ENCODE measurements at places on chromosomes 7 and 10.

DNA sequence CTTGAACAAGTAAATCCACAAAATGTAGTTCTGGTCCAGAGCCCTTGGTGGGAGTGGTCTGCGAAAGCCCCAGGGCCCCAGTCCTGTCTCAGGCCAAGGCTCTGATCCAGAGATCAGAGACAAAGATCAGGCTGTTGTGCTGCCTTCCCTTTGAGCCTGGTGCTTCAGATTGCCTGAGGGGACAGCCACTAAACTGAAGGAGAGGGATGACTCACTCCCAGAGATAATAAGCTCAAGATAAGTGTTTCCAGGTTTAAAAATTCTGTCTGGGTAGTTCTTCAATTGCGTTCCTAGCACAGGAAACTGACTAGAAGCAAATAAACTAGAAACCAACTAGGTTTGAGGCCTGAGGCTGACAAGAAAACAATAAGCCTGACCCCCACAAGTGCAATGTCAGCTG is 190.2 kb downstream of the RAMP3 start:
- no peak for DNase-seq

DNA sequence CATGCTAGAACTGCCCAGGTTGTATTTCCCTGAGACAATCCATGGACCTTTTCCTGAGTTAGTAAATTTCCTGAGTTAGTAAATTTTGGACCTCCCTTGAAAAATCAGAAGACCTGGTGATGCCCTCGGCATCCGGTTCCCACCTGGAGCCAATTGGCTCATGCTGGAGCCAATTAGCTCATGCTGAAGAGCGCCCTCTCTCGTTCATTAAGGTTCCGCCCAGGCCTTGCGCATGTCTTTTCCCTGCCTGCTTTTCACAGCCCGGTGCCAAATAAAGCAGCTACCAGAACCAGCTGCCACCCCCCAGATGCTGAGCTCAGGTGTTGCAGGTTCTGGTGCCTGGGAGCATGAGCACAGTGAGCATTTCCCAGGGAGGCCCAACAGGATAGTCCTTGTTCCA is 96.2 kb downstream of the APBB1IP start:
- DNase-seq, result no peak

DNA sequence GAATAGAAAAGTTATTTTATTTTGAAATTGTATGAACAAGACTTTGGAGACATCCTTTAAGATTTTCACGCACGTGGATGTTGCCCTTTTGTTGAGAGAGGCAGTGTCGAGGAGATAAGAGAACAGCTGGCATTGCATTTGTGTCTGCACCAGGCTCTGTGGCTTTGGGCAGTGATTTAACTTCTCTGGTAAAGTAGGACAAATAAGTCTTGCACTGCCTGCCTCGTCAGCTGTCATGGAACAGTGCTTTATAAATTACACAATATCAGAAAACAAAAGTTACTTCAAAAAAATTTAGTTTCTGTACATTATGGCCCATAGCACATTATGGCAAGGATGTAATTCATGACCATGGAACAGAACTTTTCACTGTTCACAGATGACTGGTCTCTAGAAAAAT is 20.1 kb downstream of the SNX10 start:
- no peak for DNase-seq

DNA sequence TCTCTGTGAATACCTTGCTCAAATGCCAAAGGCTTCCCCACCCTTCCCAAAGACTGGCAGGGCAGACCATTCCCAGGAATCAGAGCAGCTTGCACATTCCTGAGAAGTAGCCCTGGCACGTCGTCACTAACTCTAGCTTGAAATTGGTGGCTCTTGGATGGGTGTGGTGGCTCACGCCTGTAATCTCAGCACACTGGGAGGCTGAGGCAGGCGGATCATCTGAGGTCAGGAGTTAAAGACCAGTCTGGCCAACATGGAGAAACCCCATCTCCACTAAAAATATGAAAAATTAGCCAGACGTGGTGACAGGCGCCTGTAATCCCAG is 108.2 kb upstream of the MPP7 start:
- DNase-seq, result no peak

- no peak for DNase-seq
Observed at GRCh38 chr10:34637418-34637911, 177.6 kb downstream of the PARD3 start.

- DNase-seq, result peak; percentile 19
Observed at GRCh38 chr7:132035517-132036362, 479.3 kb upstream of the PODXL start.

GRCh38 chr7:99562832-99563231 is 4.4 kb downstream of the ZNF655 start:
- no peak for DNase-seq

- DNase-seq, result no peak
Observed at GRCh38 chr10:61342858-61343572, 110.2 kb downstream of the TMEM26 start.

GRCh38 chr10:124697837-124698544 is 46.2 kb downstream of the FAM53B start:
- no peak for DNase-seq

GRCh38 chr10:13095094-13095493 is 4.9 kb upstream of the OPTN start:
- no peak for DNase-seq

DNA sequence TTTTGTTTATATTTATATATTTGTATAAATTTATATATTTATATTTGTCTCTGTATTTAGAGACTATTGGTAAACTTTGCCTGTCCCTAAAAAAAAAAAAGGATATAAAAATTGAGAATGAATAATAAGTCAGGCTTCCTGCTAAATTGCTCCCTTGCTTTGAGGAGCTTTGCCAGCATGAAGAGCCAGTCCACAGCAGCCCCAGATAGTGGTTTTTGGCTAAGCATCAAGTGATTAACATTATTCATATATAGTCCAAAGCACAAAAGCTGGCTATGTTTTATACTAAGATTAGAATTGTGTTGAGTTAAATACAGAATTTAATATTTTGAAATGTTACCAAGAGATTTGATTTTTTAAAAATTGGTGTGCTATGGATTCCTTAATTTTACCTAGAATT is 264.9 kb upstream of the FERD3L start:
- DNase-seq, result no peak

DNA sequence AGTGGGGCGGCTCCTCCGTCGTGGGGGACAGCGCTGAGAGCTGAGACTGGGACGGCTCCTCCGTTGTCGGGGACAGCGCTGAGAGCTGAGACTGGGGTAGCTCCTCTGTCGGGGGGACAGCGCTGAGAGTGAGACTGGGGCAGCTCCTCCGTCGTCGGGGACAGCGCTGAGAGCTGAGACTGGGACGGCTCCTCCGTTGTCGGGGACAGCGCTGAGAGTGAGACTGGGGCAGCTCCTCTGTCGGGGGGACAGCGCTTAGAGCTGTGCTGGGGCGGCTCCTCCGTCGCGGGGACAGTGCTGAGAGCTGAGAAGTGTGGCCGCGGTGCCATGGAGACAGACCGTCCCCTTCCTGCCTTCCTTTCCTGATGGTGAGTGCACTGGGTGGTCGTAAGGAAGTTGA is 136.4 kb downstream of the DYNC2I1 start:
- no peak for DNase-seq

DNA sequence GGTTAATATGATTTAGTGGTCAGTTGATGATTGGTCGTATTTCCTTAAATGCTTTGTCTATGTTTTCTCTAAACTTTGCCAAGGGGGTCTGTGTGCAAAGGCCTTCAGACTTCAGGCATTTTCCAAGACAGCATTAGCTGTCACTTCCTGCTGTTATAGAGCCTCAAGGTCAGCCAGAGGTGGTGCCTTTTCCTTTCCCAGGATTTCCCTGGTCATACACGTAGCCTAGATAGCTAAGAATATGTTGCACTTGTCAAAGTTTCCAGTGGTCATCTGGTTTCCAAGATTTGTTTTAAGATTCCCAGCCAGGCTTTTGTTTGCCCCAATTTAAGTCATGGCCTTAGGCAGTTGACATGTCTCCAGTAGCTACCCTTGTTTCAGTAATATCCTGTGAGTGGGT is 133.2 kb upstream of the IGFBP3 start:
- no peak for DNase-seq

GRCh38 chr10:3354174-3354900 is 181.8 kb upstream of the PITRM1 start:
- no peak for DNase-seq

DNA sequence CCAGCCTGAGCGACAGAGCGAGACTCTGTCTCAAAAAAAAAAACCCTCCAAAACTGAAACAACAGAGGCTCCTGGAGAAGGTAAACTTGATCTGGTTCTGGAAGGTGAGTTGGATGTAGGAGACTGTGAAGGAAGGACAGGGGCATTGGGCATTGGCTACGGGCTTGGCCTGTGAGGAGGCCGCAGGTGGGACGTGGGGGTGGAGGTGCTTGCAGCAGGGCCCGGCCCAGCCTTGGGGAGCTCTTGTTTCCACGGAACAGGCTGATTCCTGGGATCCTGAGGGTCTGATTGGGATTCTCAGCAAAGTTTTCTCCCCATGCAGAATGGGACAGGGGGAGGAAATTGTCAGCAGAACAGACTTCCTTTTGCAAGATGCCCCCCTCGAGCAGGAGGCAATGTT is 30.6 kb downstream of the IL15RA start:
- no peak for DNase-seq

DNA sequence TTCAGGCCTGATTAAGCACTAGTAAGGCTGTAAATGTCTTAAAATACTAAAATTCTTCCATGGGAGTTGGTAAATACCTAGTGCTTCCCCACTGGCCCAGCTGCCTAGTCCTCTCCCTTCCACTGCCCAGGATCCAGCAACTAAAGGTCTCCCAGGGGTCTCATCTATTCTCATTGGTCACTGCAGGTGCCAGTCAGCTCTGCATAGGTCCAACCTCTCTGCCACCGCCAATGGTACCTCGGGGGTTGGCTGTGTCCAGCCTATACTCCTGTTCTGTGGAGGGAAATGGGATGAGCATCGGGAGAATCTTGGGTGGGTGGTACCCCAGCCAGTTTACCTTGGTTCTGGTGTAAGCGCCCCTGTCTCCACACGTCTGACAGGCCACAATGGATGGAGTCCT is 6.1 kb upstream of the CREB5 start:
- DNase-seq, result no peak

DNA sequence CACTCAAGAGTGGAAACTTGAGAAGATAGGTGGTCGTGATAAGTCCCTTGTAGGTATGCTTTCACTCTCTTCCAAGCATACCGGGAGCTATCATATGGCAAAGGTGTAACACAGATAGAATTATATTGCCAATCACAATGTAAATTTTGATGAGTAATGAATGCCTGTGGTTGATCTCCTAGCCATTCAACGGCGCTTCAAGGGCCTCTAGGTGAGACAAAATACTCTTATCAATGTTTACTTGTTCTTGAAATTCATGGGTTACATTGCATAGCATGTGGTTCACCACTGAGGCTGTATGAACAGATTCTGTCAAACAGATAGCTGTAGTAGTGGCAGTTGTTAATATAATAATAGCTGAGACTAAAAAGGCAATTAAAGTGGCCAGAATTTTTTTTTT is 82.4 kb downstream of the THSD7A start:
- DNase-seq, result no peak

GRCh38 chr7:2041496-2042367 is 191.0 kb downstream of the MAD1L1 start:
- no peak for DNase-seq

DNA sequence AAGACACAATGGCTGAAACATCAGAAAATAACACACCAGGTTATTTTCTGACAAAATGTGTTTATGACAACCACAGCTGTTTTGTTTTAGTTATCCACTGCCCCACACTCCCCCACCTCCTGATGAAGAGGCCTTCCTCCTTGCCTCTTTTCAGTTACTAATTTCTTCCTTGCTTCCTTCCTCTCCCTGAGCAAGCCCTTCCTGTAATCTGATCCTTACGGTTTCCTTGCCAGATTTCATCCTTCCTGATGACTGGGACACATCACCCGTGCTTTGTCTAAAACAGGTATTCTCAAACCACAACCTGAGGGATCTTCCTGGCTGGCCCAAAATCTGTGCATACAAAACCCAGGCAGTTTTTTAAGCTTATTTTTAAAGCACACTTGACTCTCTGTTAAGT is 39.4 kb downstream of the CHST15 start:
- no peak for DNase-seq

- DNase-seq, result no peak
Observed at GRCh38 chr7:30988351-30989005, 24.7 kb downstream of the GHRHR start.

GRCh38 chr10:124494046-124494807 is 32.6 kb downstream of the LHPP start:
- DNase-seq, result no peak

DNA sequence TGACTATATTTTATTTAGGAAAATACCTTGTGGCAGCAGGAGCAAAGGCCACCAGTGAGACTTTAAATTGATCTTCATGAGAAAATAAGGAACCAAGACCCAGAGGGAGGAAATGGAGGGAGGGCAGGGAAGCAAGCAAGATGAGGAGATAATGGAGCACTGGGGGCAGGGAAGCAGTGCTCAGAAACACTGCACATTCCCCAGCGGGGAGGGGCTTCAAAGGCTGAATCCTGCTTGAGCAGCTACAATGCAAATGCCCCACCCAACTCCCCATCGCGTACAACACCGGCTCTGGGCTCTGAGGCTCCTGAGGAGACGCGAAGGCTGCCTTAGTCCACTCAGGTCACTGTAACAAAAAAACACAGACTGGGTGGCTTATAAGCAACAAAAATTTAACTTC is 503.8 kb downstream of the GRID1 start:
- no peak for DNase-seq

DNA sequence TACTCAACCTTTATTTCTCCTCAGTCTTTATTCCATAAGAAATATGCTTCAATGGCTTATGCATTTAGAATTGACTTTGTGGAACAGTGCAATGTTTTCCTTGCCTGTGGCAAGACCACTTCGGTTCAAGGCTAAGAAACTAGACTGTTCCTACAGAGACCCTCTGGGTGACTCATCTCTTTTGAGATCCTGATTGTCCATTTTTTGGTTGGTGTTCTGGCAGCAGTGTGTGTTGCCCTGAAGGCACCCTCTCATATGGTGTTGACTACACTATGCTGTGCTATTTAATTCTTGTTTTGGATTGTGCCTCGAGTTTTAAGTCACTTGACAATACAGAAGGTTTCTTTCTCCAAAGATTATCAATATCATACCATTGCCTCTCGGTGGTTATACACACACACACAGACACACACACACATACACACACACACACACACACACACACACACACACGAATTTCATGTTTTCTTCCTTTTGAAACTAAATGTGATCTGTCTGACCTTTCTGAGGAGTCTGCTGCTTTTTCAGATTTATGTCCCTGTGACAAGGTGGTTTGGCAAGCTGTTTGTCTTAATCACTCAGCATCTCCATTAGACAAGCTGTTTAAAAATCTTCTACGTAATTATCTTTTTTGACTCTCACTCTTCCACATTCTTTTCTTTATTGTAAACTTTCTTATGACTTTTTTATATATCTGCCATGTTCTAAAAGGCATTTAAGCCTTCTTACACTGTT is 187.2 kb downstream of the VTI1A start:
- DNase-seq, result no peak

GRCh38 chr10:11161096-11161495 is 143.4 kb downstream of the CELF2 start:
- DNase-seq, result no peak

- DNase-seq, result no peak
Observed at GRCh38 chr7:148084138-148084537, 506.4 kb upstream of the C7orf33 start.

- DNase-seq, result peak; percentile 100
Observed at GRCh38 chr7:38178004-38178694, at the start of gene STARD3NL. Gene STARD3NL, plus strand, starts transcription at chr7:38178245. Its CDS starts 29,260 bp downstream, at chr7:38207505.

- DNase-seq, result no peak
Observed at GRCh38 chr10:31001740-31002139, 29.9 kb downstream of the ZNF438 start.

GRCh38 chr7:98418636-98419315 is 17.9 kb upstream of the BAIAP2L1 start:
- peak; percentile 28 for DNase-seq
